Brain pericyte (primary cell): ENCODE measurements at places on chromosomes 1 and 21.

GRCh38 chr1:44447051-44447810 is 42.2 kb downstream of the RNF220 start:
- DNase-seq = no peak

GRCh38 chr1:200795156-200795555 is 56.5 kb downstream of the CAMSAP2 start:
- no peak for DNase-seq

DNA sequence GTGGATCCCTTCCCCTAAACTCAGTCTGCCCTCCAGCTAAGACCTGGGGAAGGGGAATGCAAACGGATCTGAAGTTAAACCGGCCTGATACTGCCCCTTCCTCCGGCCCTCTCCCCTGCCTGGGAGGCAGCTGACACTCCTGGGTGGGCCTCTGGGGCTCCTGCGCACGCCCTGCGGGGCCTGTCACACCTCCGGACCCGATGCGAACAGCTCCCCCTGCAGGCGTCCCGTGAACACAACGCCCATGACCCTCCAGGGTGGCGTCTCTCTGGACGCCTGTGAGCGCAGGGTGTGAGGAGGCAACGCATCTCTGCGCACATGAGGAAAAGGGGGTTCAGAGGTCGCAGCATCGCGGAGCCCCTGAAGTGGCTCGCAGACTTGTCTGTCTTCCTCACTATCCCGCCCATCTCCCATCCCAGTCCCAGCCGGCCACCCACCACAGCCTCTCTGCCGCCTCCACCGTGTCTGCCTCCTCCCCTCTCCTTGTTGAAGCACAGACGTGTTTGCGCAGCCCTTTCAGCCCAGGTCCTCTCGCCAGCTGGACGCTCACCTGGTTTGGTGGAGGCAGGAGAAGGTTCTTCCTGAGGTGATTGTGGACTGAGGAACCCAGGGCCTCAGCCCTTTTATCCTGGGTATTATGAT is 421 bp upstream of the LCE3A start:
- DNase-seq = no peak

DNA sequence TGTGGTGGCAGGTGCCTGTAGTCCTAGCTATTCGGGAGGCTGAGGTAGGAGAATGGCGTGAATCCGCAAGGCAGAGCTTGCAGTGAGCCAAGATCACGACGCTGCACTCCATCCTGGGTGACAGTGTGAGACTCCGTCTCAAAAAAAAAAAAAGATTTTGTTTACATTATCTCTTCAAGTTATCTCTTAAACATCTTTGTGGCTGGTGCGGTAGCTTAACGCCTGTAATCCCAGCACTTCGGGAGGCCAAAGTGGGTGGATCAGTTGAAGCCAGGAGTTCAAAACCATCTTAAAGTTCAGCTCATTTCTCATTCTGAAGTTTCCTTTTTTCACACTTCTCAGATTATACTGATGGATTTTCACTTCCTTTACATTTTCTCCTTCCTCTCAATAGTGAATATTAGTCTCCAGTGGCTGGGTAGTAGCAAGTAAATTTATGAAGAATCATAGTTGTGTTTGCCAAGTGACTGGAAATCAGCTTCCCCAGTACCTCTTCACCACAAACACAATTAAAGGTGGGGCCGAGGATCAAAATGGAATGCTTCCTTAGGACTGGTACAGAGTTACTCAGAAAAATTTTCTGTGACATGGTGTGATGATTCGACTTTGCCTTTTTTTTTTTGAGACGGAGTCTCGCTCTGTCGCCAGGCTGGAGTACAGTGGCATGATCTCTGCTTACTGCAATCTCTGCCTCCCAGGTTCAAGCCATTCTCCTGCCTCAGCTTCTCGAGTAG is 13.8 kb downstream of the PIP5K1A start:
- DNase-seq = no peak

DNA sequence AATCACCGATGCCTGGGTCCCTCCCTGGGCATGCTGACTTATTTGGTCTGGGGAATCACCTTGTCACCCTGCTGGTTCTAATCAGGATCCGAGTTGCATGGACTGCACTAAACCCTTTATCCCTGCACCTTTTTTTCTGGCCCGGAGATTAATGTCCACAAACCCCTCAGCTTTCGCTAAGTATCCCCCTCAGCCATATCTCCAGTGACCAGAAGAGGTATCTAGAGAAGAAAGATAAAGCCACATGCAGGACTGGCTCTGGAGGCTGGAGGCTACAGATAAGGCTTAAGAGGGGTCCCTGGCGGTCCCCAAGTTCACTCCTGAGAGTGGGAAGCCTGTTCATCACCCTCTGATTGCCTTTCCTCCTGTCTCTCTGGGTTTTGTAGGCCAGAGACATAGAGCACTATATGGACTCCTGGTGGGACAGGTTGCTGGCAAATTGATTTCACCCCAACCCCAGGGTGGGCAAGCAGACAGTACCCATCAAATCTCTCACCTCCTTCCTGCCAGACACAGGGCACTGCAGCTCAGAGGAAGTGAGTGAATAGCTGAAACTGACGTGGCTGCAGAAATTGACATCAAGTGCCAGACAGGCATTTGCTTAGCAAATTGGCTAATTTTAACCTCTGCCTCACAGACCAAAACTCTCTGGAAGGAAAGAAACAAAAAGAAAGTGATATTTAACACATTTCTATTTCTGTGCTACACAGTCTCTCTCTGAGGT is 38.8 kb downstream of the HMGB4 start:
- no peak for DNase-seq

DNA sequence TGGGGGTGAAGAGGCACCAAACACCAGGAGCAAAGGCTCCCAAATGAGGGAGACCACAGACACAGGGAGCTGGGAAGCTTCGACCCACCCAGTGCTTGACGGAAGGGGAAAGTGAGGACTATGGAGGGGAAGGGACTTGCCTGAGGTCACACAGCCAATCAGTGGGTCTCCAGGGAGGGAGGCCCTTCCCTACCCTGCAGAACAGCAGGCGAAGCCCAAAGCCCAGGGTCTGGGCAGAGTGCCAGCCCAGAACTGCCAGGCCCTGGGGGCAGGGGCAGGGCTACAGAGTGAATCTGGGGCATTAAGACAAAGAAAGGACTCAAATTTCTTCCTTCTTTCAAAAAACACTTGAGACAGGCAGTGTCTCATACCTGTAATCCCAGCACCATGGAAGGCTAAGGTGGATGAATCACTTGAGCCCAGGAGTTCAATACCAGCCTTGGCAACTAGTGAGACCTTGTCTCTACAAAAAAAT is 45.5 kb upstream of the ECE1 start:
- DNase-seq = no peak
